ENCODE measurements at places on chromosomes 5 and 9. TPM values are rescaled to one million over a fixed set of nuclear protein-coding genes. Genes with fewer than 3 reads are reported as not detected.
A peak's percentile ranks its signal among the peaks of the same experiment; 100 is the strongest.

DNA sequence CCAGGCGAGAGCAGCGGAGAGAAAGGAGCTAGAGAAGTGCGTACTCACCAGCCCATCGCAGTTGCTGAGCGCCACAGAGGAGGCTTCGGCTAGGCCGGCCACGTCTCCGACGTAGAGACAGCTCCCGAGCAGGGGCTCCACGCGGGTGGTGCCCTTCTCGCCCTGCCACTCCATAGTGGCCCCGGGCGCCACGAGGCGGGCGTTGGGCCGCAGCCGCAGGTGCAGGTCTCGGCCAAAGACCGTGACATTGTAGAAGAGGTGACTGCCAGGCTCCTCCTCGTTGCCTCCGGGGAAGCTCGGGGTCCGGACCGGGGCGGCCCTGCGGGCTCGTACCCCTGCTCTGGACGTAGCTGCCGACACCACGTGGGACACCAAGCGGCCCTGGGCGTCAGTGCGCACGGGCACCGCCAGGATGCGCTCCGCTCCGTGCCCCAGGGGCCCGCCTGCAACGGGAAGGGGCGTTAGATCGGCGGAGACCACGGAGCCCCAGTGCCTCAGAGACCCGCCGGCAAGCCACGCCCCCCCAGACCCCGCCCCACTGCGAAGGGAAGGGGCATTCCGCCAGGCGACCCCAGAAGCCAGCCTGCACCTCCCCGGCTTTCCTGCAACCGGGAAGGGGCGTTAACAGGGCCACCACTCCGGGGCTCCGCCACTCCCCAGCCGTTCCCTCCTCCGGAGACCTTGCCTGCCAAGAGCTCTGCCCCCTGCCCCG lies 1.4 kb downstream of the ADAMTS2 start:
- DNase-seq, result no peak

The SQSTM1 gene
- 177 TPM for total RNA-seq

GRCh38 chr9:104787306-104788015 lies 23.5 kb downstream of the NIPSNAP3B start:
- no peak for DNase-seq

- no peak for DNase-seq
Observed at GRCh38 chr5:140112685-140113179, 1.2 kb upstream of the PURA start.

GRCh38 chr5:83921666-83922193 lies 201.1 kb upstream of the HAPLN1 start:
- no peak for DNase-seq

- DNase-seq, result no peak
Observed at GRCh38 chr5:7650755-7651154, 200.2 kb downstream of the CFAP90 start.

The ZFP2 gene
- 0.33 TPM for total RNA-seq

DNA sequence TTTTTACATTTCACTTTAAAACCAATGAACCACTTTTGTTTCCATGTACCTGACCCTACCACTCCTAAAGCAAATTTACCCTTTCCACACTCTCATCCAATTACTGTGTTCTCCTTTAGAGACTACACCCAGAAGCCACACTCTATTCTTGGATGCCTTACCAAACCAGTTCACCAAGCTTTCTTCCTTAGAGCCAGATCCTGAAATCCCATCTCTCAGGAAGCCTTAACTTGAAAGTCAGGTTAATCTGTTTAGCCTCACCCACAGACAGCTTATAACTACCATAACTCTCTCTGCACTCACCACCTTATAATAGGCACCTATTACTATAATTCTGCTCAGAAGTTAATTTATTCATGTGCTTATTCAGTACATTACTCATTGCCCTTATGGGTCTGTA lies 4.3 kb downstream of the CSNK1A1 start:
- no peak for DNase-seq

The SLC46A2 gene
- total RNA-seq, result not detected

DNA sequence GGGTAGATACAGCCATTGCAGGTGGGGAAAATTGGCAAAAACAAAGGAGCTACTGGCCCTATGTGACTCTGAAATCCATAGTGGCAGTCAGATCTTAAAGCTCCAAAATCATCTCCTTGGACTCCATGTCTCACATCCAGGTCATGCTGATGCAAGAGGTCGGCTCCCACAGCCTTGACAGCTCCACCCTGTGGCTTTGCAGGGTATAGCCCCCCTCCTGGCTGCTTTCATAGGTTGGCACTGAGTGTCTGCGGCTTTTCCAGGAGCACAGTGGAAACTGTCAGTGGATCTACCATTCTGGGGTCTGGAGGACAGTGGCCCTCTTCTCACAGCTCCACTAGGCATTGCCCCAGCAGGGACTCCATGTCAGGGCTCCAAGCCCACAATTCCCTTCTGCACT lies 1190.1 kb downstream of the CDH12 start:
- no peak for DNase-seq

The ACOT12 gene
- total RNA-seq, result not detected

DNA sequence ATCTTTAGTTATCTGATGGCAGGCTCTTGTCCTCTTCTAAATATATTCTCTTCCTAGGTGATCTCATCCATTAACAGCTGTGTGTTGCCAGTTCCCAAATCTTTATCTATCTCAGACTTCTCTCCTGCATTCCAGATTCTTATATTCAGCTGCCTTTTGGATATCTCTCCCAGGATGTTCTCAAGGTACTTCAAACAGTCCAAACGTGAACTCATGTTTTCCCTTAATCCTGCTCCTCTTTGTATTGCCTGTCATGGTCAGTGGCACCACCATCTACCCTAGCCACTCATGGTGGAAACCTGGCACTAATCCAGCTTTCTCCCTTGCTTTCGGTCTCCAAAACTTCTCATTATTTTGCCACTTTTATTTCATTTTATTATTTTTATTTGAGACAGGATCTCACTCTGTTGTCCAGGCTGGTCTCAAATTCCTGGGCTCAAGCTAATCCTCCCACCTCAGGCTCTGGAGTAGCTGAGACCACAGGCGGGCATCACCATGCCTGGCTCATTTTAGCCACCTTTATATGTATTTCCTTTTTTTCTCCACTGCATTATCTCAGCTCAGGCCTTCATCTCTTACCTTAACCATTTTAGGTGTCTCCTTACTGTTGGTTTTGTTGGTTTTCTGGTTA lies 3.8 kb downstream of the ZFYVE16 start:
- no peak for DNase-seq

- peak; percentile 94 for DNase-seq
Observed at GRCh38 chr5:42992088-42992879, 47.8 kb downstream of the ANXA2R start.

DNA sequence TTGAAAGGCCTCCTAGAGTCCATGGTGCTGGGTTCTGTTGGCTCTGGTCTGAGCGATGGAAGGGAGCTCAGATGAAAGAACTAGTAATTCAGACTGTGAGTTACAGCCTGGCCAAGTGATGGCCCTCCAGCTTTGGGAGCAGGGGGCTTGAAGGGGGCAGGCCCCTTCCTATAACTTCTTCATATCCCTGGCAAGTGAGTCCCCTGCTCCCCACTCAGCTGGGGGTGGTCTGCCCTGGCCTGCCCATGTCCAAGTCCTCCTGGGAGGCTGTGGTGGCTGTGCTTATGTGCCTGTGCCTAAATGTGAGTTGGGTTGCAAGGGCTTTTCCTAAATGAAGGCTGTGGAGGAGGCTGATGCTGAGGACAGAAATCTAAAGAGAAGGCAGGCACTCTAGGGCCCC lies 80.1 kb downstream of the MACROH2A1 start:
- no peak for DNase-seq

The CAMK4 gene
- total RNA-seq, result 47.7 TPM
